Stimulated activated CD4-positive, alpha-beta T cell treated with anti-CD3 and anti-CD28 coated beads, Interleukin-4, amount 100 ng/mL, for 48 hours (primary cell): ENCODE measurements at places on chromosomes 2 and 18.
A peak's percentile ranks its signal among the peaks of the same experiment; 100 is the strongest.

- DNase-seq, result no peak
These were observed 14.2 kb upstream of the POLI start for GRCh38 chr18:54255141-54255540.

DNA sequence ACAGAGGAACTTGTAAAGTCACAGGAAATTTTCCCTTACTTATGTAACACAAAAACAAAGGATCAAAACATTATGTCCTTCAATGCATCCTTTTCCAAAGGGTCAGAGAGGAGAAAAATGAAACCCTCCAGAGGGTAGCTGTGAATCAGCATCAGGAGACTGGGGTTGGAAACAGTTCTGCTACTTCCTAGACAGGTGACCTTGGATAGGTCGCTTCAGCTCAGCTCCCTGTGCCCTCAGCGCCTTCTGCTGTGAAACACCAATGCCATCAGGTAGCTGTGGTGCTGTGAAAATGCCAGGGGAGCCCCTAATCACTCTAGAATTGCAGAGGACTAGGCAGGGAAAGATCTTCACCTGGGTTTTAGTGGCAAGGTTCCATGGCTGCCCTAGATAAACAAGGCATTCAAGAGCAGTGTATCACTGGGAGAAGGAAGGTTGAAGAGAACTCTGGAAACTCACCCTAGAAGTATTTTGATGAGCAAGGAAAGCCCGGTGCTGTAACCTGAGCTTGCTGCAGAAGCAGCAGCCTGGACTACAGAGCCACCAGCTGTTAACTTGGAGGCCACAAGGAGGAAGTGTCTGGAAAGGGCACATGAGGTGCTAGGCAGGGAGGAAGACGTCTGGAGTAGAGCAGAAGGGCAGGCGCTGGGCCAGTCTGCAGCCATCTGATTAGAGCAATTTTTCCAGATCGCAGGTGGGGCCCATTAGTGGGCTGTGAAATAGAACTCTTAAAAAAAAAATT is 100.7 kb upstream of the MCFD2 start:
- DNase-seq, result no peak

DNA sequence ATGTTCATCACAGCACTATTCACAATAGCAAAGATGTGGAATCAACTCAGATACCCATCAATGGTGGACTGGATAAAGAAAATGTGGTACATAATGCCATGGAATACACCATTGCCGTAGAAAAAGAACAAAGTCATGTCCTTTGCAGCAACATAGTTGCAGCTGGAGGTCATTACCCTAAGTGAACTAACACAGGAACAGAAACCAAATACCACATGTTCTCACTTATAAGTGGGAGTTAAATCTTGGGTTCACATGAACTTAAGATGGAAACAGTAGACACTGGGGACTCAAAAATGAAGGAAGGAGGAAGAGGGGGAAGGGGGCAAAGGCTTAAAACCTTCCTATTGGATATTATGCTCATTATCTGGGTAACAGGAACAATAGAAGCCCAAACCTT is 228.1 kb upstream of the RAB6C start:
- no peak for DNase-seq

- DNase-seq, result no peak
These were observed 2.5 kb downstream of the SPOPL start for GRCh38 chr2:138504092-138504491.

GRCh38 chr2:154194909-154195643 is 323.4 kb downstream of the GALNT13 start:
- DNase-seq, result no peak

DNA sequence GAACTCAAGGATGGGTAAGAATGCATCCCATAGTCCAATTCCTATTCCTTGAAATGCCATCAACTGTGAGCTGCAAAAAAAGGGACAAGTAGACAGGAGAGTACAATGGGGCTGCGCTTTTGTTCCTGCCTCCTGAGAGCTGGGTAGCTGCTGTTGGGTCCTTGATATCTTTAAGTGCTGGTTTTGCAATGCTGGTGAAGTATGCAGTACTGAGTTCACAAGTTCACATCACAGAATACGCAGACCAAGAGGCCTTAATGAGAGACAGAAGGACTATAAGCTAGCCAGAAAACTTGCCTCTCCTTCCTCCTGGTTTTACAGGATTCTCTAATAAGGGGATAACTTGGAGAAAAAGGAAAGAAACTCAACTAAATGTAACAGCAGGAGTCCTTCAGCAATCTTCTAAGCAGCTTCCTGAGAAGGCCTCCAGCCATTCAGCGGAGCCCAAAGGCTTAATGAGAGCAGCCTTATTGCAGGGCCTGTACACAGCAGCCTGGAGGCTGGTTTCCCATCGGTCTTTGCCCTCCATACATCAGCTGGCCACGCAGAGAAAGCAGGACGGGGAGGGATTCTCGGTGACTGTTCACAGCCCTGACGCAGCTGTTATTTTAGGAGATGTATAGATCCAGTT is 293.1 kb downstream of the CDCA7 start:
- no peak for DNase-seq

DNA sequence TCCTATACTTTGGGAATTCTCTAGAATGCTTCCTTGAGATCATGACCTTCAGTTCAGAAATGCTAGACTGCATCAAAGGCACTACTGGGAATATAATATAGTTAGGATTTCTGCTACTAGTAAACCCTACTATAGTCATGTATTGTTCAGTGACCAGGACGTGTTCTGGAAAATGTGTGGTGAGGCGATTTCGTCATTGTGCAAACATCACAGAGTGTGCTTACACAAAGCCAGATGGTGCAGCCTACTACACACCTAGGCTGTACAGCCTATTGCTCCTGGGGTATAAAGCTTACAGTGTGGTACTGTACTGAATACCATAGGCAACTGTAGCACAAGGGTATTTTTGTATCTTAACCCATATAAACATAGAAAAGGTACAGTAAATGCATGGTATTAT is 13.0 kb downstream of the CXCR4 start:
- DNase-seq, result no peak

DNA sequence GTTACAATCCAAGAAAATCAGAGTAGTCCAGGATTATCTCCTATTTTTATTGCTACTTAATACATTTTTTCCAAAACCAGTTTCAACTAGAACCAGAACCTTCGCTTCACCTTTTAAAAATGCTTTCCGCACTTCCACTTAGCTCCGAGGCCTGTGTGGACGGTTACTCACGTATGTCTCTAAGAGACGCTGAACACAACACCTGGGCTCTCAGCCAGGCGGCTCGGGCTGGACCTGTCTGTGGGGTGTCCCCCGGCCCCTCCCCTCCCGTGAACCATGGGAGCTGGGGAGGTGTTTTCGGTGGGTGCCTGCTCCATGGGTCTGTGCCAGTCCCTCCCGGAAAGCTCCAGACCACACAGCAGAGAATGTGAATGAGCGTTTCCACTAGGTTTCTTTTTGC is 223.8 kb downstream of the GLI2 start:
- no peak for DNase-seq

- DNase-seq, result no peak
These were observed 5.2 kb upstream of the KCNK3 start for GRCh38 chr2:26687328-26687727.

DNA sequence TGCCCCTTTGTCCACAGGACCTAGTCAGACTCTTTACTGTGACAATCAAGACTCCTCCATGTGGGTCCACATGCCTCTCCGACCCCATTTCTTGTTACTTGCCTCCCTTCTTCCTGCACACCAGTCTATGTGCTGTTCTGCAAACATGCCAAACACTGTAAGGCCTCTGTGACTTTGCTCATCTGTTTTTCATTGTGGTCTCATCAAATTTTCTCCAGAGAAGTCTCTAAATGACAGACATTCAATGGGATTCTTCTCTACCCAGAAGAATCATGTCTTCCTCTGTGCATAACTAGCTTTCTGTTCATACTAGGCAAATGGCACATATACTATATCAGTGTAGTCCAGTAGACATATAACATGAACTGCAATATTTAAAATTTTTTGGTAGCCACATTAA is 43.0 kb upstream of the KCNE4 start:
- DNase-seq, result no peak

DNA sequence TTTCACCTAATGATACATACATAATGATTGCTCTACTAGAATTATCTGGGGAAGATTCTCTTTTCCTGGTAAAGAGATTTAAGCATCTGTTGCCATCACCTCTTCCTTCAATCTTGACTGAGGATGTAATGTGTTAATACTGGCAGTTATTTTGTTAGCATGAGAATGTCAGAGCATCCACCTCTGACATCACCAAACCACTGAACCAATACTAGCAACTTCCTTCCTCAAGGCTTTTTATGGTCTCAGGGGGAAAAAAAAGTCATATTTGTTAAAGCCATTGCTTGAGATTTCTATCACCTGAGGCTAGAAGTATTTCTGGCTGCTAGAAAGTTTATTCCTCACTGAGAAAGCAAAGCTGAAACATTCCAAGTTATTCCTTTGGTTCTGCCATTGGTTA is 48.5 kb downstream of the DSEL start:
- DNase-seq, result no peak

- no peak for DNase-seq
These were observed 19.4 kb upstream of the DUSP2 start for GRCh38 chr2:96164459-96165184.

DNA sequence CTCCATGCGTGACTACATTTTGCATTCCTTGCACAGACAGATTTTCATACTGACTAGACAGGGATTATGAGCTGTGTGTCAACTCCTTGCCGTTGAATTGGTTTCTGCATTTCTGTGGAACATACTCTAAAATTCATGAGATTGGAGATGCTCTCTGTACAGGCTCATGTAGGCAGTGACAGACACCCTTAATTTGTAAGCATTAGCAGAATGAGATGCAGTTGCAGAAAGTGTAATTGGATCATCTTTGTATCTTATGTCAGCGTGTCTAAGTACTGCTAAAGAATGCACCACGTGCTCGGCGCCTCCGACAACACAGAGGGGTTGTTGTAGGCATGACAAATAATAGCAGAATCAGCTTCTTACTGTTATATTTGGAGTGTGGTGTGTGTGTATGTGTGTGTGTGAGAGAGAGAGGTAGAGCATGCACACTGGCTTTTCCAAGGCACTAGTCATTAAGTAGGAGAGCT is 212.4 kb downstream of the CMPK2 start:
- DNase-seq, result no peak

GRCh38 chr2:148953426-148953825 is 78.4 kb downstream of the KIF5C start:
- no peak for DNase-seq

- DNase-seq, result no peak
These were observed 214.4 kb downstream of the GLI2 start for GRCh38 chr2:120949957-120950590.

GRCh38 chr2:177464549-177464948 is 72.0 kb downstream of the AGPS start:
- no peak for DNase-seq

GRCh38 chr2:168528469-168528868 is 72.4 kb downstream of the CERS6 start:
- DNase-seq, result no peak

GRCh38 chr2:58101500-58101899 is 54.9 kb downstream of the VRK2 start:
- no peak for DNase-seq

GRCh38 chr2:61759005-61759404 is 94.9 kb downstream of the FAM161A start:
- no peak for DNase-seq

GRCh38 chr18:51614967-51615571 is 417.6 kb upstream of the MEX3C start:
- DNase-seq, result no peak

- DNase-seq, result no peak
These were observed 59.5 kb downstream of the E2F6 start for GRCh38 chr2:11406267-11406957.

GRCh38 chr2:201353116-201353515 is 4.0 kb downstream of the FLACC1 start:
- no peak for DNase-seq

- DNase-seq, result no peak
These were observed 103.2 kb upstream of the SMIM21 start for GRCh38 chr18:75530566-75531211.

GRCh38 chr2:234305846-234306245 is 191.0 kb downstream of the ARL4C start:
- no peak for DNase-seq

- no peak for DNase-seq
These were observed 189.4 kb downstream of the MSH2 start for GRCh38 chr2:47592381-47592780.

GRCh38 chr18:41577529-41577928 is 377.5 kb upstream of the PIK3C3 start:
- no peak for DNase-seq

GRCh38 chr2:231926761-231927565 is 767 bp upstream of the NPPC start:
- DNase-seq, result peak; percentile 16

- DNase-seq, result no peak
These were observed 61.0 kb upstream of the SERPINE2 start for GRCh38 chr2:224099861-224100643.

DNA sequence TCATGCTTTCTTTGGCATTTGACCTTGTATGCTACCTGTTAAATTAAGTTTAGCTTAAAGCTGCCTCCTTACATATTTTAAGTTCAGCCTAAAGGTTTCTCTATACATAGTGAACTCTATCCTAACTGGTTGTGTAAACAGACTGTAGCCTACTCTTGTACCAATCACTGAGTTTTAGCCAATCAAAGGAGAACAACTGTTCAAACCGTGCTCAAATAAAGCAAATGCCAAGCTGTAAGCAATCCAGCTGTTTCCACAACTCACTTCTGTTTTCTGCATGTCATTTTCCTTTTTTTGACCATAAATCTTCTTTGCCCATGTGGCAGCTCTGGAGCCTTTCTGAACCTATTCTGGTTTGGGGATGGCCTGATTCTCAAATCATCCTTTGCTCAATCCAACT is 1603.8 kb upstream of the ACVR2A start:
- DNase-seq, result no peak

- DNase-seq, result no peak
These were observed 121.3 kb upstream of the PPP1CB start for GRCh38 chr2:28630341-28630740.

DNA sequence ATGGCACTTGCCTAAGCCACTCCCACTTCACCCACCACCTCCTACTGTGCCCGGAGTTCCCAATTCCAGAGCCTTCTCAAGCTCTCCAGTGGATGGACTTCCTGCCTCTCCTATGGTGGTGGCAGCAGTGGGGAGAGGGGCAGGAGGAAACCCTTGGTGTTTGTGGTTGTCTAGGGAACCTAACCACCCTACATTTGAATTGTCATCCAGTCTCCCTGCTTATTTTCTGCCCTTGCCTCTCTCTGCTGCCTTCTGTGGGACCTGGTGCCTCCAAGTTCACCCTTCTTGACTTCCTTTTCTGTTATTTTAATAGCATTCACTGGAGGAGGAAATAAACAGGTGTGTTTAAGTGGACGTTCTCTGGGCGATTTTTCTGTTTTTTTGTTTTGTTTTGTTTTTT is 50.0 kb upstream of the HPCAL1 start:
- no peak for DNase-seq
